ENCODE measurements at places on chromosomes 7 and 10.

DNA sequence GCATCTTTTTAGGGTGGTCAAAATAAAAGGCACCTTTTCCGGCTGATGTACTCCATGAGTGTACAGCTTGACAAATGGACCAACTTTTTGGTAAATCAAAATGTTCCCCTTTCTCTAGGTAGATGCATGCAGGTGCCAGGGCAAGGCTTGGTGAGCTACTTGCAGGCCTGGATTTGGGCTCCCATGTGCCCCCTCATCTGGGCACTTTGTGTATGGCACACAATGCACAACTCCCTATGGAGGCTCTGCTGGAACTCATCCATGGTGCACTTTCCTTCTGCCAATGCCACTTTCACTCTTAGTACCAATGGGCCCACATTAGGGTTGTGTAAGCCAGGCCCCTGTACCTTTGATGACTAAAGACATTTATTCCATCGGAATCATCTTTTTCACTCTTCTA, 300.8 kb downstream of the SDHAF3 start:
- DNase-seq = no peak

DNA sequence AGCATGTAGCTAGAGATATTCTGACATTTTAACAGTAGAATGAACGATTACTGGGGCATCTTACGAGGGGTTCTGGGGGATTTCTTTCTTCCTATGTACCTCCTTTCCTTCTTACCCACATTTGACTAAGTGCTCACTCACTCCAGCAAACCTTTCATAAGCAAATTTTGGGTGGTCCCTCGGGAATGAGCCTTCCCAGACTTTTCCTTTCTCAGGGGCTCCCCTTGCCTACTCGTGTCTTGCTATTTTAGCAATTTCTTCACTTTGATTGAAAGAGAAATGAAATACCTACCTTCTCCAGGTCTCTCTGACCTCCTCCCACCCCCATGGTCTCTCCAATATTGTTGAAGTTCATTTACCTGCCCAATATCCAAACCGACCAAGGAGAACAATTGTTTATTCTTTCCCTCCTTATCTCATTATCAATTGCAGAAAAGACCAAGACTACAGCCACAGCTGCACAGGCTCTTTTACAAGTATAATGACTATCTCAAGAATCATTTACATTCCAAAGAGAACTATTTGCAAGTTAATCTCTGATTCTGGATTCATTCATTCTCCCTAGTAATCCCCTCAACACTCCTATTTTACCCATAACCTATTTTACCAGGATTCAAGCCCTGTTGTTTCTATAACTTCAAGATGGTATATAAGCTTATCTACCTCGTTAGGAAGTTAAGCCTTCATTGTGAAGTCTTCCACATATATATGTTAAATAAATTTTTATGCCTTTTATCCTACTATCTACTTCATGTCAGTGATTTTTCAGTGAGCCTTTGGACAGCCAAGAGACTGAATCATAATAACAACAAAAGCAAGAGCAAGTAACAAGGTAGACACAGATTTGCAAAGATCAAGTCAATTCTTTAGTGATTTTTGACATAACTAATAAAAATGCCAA, 480.6 kb downstream of the IPMK start:
- DNase-seq = no peak

DNA sequence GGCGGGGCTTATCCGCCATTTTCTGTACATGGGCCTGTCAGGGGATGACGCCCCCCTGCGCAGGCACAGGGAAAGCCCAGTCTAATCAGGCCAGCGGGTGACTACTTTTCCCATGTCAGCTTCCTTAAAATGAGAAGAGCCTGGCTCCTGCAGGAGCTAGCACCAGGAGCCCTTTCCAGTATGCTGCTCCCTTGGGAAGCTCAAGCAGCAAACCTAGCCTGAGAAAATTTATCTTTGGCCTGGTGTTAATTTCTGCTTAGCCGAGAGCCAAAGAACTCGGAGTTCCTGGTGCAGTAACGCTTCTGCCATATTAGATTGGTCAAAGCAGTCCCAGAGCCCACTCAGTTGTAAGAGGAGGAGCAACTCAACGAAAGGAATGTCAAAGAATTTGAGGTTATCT, 239.0 kb upstream of the PHYHIPL start:
- DNase-seq = no peak

- no peak for DNase-seq
Observed at GRCh38 chr7:158404031-158404761, 183.4 kb downstream of the PTPRN2 start.

DNA sequence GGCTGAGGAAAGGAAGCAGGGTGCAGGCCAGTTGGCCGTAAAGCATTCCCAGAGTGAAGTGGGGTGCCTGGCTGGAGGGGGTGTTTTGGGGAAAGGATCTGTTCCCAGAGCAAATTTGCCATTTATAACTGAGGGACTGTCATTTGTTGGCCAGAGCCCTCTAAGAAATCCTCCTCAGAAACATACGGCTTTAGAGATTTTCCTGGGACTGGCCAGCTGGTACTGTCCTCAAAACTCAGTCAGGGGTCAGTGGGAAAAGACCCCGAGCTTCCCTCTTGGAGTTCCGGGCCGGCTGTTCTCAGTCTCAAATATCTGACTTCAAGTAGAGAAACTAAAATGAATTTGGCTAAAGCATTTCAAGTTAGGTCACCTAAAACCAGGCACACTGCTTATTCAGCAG, 55.9 kb downstream of the ETV1 start:
- no peak for DNase-seq

DNA sequence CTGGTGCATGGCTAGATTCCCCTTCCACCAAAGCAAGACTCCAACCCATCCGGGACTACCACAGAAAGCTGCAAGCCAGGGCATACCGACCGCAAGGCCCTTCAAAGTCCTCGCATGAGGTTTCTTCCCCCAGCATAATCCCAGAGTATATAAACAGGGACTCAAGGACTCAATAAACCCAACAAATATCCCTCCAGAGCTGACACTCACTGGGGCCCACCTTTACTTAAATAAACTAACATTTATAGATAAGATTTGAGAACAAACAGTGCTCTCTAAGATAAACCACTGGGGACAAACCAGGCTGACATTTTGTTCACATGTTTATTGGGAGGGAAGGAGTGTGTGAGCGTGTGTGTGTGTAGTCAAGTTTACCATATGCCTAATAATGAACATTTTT, 138.2 kb downstream of the ADAM12 start:
- no peak for DNase-seq

DNA sequence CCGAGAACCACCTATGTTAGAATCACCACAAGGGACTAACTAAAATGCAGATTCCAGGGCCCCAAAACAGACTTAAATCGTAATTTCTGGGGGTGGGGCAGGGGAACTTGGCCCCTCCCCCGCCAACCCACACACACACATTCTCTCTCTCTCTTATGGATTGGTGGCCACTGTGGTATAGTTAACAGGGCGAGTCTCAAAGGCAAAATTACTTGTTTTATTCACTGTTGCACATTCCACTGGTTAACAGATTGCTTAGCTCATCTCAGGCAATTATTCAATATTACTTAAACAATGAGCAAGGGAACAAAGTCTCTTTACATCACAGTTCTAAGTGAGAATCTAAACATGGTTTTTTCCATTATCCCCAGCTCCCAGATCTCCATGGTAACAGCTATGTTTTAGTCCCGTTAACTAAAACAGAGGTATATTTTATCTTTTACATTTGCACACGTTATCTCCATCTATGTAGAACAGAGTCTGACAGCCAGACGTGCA, 38.5 kb downstream of the IGF2BP3 start:
- no peak for DNase-seq

Measured in NCI-H2227 treated with DMSO at 0.1 percent for 48 hours (cell line).